ENCODE measurements at places on chromosomes 7 and 10.

- no peak for DNase-seq
Measured at GRCh38 chr7:27875061-27875460, 135.1 kb downstream of the TAX1BP1 start.

GRCh38 chr10:96264938-96265337 lies 6.4 kb downstream of the BLNK start:
- DNase-seq = no peak

DNA sequence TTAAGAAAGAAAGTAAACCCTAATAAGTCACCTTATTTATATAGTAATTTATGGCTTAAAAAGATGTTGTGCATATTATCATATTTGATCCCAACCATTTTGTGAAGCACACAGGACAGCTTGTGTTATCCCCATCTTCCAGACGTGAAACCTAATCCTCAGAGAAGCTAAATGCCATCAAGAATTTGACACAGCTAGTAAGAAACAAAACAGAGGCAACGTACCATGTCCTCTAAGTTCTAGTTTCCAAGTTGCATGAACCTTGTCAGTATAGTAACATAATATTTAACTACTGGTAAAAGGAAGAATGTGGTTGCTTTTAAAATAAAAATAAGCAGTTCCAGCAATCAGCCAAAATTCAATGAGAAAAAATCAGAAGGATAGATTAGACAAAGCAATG lies 41.5 kb downstream of the PTN start:
- no peak for DNase-seq

DNA sequence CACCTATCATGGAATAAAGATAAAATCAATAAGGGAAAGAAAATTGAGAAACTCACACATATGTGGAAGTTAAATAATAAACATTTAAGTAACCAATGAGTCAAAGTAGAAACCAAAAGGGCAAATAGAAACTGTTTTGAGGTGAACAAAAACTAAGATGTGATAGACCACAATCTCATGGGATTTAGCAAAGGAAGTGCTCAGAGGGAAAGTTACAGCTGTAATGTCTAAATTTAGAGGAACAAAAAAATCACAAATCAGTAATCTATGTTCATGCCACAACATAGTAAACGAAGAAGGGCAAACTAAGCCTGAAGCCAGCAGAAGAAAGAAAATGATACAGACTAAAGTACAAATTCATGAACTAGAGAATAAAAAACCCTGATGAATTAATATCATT lies 16.3 kb downstream of the CYP3A4 start:
- no peak for DNase-seq

DNA sequence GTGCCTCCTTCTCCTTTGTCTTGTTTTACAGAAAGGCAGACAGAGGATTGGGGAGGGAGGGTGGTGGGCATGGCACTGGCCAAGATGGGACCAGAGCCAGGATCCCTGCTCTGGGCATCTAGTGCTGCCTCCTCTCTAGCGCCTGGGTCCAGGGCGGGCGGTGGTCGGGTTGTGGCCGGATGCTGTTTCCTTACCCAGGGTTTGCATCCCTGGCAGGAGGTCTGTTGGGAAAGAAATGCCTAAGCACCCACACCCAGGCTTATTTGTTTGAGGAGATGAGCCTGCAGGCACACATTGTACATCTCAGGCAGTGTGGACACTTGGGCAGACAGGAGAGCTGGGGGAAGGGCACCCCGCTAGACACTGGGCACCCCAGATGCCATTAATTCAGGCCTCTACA lies 102.3 kb upstream of the PCBD1 start:
- no peak for DNase-seq

DNA sequence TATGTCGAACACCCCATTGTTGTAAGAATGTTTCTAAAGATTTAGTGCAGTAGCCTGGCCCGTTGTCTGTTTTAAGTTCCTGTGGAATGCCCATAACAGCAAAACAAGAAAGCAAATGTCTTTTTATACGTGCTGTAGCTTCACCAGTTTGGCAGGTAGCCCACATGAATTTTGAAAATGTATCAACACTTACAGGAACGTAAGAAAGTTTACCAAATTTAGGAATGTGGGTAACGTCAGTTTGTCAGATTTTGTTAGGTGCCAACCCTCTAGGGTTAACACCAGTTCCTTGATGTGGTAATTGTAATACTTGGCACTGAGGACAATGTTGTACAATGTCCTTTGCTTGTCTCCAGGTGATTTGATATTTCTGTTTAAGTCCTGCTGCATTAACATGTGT lies 3.2 kb upstream of the GIMAP4 start:
- no peak for DNase-seq

All from small intestine (tissue), 16 donors.